ENCODE measurements at places on chromosomes 7 and 10.

- no peak for DNase-seq
These were observed 80.0 kb downstream of the CSTF2T start for GRCh38 chr10:51619365-51619764.

DNA sequence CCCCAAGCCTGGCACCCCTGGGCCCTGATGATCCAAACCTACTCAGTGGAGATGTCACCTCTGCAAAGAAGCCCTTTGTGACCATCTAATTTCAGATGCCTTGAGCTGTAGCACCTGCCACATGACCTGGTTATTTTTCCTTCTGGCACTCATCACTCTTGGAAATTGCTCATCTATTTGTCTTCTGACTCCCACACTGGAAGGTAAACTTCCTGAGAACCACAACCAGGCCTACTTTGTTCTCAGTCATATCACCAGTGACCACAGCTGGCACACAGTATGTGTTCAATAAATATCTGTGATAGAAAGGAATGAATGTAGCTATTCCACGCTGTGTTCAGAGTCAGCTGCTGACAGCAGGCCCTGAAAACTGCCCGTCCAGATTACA, 97.1 kb downstream of the SH3PXD2A start:
- DNase-seq = no peak

DNA sequence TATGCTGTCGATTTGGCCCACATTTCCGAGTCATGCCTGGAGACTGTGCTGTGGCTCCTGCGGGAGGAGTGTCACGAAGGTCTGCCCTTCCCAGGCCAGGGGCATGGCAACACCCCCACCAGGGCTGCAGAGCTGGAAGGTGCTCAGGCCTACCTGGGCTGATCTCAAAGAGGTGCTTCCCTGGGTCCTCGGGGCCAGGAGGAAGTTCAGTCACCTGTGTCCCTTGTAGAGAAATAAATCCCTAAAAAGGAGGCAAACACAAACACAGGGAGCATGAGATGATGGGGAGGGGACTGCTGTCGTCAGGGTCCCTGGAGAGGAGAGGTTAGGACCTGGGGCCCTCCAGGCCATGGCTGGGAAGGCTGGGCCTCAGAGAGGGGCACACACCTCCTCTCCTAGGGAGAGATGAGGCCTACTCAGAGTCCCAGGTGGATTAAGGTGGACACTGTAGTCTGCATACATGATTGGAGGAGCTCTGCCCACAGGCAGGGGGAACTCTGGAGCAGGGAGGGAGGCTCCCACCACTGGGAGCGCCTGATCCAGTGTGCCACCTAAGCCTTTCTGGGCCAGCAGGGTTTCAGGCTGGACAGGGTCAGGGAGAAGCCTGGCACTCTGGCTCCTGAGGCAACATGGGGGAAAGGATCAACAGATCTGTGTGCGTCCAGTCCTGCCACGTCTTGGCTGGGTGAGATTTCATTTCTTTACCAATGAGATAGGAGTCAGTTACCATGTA, 49.4 kb downstream of the ARHGAP22 start:
- no peak for DNase-seq

DNA sequence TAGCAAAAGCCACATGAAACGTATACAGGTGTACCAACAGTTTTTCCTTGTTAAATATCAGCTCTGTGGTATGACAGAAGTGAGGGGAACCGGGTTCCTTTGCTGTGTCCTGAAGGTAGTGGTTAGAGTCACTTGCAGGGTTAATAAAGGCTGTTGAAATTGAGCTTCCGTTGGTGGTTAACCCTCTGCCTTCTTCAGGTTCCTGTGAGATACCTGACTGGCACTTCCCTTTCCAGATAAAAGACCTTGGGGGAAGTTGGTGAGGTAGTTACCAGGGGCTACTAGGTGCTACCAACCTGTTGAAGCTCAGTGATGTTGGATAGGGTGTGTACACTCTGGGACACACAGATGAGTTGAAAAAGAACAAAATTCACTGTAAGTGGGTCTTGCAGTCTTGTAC, 384.1 kb downstream of the GATA3 start:
- DNase-seq = no peak

GRCh38 chr7:132666774-132667172, 90.5 kb upstream of the PLXNA4 start:
- no peak for DNase-seq

DNA sequence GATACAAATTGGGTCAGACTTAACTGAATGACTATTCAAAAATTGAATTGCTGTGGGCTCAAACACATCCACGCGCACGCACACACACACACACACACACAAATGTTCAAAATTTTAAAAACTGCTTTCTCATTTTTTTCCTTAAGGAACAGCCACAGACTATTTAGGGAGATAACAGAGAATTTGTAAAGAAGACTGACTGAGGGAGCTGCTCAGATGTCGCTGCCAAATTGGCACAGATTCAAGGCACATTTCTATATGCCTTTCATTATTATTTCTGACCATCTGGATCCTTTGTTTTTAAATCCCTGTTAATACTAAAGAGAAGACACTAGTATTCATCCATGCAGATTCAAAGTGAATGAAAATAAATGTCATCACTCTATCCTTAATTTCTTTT, 154.8 kb downstream of the DGKB start:
- no peak for DNase-seq

- DNase-seq = no peak
These were observed 87.8 kb downstream of the GLCCI1 start for GRCh38 chr7:8056439-8056838.

- DNase-seq = no peak
These were observed 518.0 kb downstream of the REEP3 start for GRCh38 chr10:64039198-64039597.

DNA sequence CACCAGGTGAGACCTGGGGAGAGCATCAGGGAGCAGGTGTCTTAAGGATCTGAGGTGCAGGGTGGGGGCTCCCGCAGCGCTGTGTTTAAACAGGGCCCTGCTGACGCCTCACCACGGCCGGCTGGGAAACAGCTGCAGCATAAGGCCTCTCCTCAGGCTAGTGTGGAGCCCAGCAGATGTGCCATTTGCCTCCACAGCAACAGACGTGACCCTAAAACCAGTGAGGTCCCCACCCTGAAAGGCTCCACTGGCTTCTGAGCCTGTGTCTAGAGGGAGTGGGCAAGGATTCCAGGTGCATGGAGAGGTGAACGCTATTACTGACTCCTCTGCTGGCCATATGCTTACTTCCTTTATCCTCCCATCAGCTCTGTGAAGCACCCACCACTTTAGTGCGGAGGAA, 47.8 kb downstream of the SYPL1 start:
- no peak for DNase-seq

GRCh38 chr10:101285519-101286070, 56.3 kb upstream of the LBX1 start:
- DNase-seq = no peak

DNA sequence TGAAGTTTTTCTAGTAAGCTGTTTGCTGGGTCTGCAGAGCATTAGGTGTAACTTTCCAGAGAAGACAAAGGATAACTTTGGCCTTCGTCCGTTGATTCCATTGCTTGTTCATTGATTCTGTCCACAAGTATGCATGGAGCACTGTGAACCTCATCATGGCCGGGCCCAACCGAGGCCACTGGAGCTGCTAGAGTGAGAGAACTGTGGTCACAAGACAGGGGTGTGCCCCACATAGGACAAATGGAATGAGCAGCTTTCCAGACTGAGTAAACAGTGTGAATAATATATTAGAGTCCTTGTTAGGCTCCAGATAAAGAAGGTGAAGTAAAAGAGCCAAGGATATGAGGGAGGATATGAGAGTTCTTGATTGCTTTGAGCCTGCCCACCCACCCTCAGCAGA, 24.9 kb downstream of the MBL2 start:
- no peak for DNase-seq

DNA sequence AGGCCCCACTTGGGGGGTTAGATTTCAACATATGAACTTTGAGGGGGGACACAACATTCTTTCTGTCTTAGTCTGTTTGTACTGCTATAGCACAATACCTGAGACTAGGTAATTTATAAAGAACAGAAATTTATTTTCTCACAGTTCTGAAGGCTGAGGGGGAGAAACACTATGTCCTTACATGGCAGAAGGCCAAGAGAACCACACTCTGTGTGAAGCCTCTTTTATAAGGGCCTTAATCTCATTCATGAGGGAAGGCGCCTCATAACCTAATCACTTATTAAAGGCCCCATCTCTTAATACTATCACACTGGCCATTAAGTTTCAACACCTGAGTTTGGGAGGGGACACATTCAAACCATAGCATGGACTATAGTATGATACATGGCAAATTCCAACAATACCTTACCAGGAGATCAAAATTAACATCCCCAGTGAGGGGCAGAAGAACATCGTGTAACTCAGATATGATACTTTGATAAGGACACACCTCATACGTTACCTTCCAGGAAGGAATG, 9.3 kb upstream of the PDLIM1 start:
- DNase-seq = no peak

DNA sequence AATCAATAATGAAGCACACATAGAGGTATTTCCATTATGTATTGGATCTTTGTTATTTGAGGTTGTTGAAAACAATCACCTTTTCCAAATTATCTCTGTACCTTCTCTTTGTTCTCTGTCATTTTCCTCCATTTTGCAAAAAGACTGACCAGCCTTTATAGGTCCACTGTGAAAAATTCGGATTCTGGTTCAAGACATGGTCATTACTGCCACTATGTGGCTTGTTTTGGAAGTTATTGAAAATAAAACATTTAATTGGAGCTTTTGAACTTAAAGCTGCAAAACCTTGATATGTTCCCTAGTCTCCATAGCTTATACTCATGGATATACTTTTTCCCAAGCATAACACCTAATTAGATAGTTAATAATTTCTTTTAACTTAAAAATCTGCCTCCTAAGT, 1094.4 kb downstream of the NRG3 start:
- DNase-seq = no peak

GRCh38 chr10:78770167-78771090, 298.3 kb upstream of the ZMIZ1 start:
- DNase-seq = no peak

DNA sequence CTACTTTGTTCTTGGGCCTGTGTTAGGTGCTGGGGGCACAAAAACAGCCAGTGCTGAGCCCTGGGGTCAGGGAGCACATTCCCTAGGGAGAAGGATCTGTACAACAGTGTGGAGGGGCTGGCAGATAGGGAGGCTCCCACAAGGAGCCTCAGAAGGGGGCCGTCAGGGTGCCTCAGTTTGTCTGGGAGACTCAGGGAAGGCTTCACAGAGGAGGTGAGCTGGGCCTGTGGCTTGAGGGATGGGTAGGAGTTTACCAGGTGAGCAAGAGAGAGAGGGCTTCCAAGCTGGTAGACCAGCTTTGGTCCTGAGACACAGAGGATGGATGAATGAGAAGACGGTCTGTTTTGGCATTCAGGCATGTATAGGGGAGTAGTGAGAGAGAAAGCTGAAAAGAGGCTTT, 52.1 kb downstream of the CAMK1D start:
- DNase-seq = no peak

GRCh38 chr10:7567911-7568620, 98.7 kb downstream of the ITIH5 start:
- no peak for DNase-seq

GRCh38 chr10:71045204-71045809, 156.9 kb upstream of the PCBD1 start:
- DNase-seq = no peak

GRCh38 chr7:82444220-82444909, 788 bp upstream of the CACNA2D1 start:
- DNase-seq = no peak

- DNase-seq = no peak
These were observed 20.7 kb downstream of the NRAP start for GRCh38 chr10:113643183-113643582.

DNA sequence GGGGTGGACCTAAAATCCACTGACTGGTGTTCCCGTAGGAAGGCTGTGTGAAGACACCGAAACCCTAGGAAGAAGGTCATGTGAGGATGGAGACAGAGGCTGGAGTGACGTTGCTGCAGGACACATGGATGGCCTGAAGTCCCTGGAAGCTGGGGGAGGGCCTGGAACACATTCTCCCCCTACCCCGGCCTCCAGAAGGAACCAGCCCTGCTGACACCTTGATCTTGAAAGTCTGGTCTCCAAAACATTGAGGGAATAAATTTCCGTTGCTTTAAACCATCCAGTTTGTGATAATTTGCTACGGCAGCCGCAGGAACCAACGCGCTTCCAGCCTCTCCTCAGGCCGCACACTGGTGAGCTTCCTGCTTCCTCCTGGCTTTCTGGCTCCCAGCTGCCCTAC, 288.2 kb downstream of the GLRX3 start:
- DNase-seq = no peak

DNA sequence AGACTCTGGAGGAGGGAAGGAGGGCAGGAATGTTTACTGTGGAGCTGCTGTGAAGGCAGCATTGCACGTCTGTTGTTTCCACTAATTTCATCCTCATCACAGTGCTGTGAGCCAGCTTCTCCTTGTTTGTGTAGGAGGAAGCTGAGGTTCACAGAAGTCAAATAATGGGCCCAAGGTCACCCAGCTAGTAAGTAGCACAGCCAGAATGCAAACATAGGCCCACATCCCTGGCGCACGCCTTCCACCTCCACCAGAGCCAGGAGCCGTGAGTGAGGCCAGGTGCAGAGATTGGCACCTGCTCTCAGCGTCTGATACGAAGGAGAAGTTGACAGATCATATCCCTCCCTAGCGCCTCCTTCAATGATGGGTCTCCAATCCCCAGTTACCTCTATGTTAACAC, 93.6 kb downstream of the HTR5A start:
- no peak for DNase-seq

DNA sequence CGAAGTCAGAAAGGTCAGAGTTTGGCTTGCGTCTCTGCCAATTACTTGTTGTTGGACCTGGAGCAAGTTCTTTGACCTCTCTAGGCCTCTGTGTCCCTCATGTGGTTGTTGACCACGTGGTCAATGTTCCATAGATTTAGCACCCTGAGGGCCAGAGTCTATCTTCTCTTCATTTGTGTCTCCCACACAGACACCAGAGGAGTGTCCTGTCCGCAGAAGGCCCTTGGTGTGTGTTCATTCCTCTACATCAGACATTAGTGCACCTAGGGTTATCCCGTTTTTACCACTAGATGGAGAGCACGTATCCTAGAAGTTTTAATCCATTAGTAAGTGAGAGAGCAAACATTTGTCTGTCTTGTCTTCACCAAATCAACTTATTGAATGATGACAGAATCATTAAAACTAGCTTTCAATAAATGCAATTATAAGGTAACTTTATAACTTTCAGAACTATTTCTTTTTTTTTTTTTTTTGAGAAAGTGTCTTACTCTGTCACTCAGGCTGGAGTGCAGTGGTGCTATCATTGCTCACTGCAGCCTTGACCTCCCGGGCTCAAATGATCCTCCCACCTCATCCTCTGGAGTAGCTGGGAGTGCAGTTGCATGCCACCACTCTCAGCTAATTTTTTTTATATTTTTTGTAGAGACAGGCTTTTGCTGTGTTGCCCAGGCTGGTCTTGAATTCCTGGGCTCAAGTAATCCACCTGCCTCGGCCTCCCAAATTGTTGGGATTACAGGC, 122.5 kb upstream of the ANKRD1 start:
- DNase-seq = no peak

GRCh38 chr7:130394421-130395195, 14.3 kb downstream of the CPA1 start:
- DNase-seq = no peak

GRCh38 chr10:92913973-92914372, 65.7 kb downstream of the EXOC6 start:
- DNase-seq = no peak

GRCh38 chr7:159031135-159031701, 113.4 kb downstream of the VIPR2 start:
- DNase-seq = no peak

Data from stimulated activated CD4-positive, alpha-beta T cell treated with anti-CD3 and anti-CD28 coated beads, TNF-alpha, amount 100 ng/mL, for 1 hour (primary cell).